ENCODE measurements at places on chromosomes 11 and 22.
A peak's percentile ranks its signal among the peaks of the same experiment; 100 is the strongest.

DNA sequence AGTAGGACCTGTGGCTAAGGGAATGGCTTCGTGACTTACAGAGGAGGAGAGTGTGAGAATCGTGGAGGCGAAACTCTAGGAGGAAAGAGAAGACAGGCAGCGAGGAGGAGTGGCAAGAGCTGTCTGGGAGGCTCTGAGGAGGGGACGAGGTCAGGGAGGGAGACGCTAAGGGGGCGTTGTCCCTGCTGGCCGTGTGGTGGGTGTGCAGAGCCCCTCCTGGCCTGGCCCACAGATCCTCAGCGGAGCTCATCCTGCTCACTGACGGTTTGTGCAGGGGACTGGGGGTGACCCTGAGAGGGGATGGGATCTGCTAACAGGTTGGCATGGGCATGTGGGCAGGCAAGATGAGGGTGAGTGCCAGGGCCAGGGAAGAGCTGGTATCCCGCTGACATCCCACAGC is 56.5 kb upstream of the PRR5 start:
- no peak for DNase-seq

DNA sequence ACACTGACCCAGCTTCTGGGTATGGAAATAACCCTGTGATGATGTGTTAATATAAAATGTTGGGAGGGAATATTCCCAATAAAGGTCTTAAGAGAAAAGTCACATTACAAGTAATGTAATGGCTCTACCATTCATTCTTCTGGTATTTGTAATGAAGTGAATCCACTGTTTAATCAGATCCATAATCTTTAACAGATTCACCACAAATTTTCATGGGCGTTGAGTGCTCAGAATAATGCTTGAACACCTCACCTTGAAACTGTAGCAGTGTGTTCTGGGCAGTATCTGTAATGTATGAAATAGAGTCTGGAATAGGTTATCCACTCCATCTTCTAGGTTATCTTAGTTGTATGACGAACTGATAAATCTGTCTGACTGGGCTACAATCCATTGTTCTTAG is 26.6 kb upstream of the CRTAM start:
- no peak for DNase-seq

- no peak for DNase-seq
Measured at GRCh38 chr11:24375931-24376330, 120.9 kb upstream of the LUZP2 start.

DNA sequence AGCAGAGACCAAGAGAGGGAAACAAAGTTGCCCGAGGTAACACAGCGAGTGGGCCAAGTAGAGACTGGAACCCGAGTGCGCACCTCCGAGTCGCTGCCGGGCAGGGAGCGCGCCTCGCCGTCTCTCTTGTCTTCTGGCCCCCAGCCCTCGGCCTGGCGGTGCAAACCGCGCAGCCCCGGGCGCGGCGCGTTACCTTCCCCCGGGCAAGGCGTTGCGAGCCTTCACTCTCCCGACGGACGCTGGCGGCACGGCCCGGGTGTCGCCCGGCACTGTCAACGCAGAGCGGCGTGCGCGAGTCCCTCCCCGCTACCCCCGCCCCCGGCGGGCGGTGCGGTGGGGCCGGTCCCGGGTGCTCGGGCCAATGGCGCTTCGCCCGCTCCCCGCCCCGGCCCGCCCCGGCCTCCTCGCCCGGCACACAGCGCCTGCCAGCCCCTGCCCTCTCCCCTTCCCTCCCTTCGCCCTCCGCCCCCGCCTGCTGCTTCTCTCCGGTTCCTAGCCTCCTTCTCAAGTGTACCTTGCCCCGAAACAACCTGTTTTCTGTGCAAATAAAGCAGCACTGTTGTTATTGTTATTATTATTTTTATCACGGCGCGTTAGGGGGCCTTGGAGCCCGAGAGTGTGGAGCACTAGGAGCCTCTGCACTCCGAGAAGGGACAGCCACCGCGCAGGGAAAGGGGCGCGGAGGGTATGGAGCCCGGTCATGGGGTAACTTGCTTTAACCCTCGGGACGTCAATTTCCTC is at the start of gene SYTL2:
Gene SYTL2 (minus strand): TSS at position 271 of the 741 bp plus-strand sequence. CDS start 53,416 bp downstream, outside the sequence.
- DNase-seq = peak; percentile 93

GRCh38 chr11:2662430-2663299 is 37.1 kb downstream of the KCNQ1OT1 start:
- no peak for DNase-seq

- no peak for DNase-seq
Measured at GRCh38 chr11:27012234-27012921, 18.5 kb downstream of the FIBIN start.
